ENCODE measurements at places on chromosomes 6 and 20.
A peak's percentile ranks its signal among the peaks of the same experiment; 100 is the strongest.

GRCh38 chr20:23133560-23133998, 47.5 kb upstream of the CD93 start:
- no peak for DNase-seq

DNA sequence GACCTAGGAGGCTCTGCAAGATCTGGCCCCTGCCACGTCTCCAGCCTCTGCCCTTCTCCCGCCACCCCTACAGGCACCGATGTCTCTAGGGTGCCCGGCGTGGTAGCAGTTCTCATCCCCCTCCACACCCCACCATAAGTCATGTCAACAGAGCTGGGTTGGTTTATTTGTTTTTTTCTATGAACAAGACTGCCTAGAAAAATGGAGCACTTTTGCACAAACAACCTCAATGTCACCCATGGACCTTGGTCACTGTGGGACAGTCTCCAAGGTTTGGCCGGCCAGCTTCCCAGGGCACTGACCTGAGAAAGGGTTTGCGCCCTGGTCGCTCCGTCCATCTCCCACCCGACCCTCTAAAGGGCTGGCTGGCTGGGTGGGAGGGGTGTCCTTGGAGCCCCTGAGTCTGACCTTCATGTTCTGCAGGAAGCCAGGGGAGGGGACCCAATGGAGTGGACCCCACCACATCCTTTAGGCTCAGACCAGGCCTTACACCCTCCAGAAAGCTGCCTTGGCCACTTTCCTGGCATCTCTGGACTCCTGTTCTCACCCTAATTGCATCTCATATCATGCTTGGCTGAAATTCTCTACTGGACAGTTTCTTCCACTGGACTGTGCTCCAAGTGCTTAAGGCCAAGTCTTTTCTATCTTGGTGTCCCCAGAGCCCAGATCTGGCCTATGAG, 104.8 kb upstream of the PTPN1 start:
- no peak for DNase-seq

- DNase-seq, result no peak
These were observed 7.7 kb downstream of the RALY start for GRCh38 chr20:34001378-34001777.

GRCh38 chr20:41191562-41192500, 54.5 kb downstream of the PLCG1 start:
- DNase-seq, result no peak

GRCh38 chr20:54794110-54794509, 318.7 kb downstream of the DOK5 start:
- no peak for DNase-seq

GRCh38 chr6:51472745-51473487, 614.5 kb downstream of the PKHD1 start:
- no peak for DNase-seq

DNA sequence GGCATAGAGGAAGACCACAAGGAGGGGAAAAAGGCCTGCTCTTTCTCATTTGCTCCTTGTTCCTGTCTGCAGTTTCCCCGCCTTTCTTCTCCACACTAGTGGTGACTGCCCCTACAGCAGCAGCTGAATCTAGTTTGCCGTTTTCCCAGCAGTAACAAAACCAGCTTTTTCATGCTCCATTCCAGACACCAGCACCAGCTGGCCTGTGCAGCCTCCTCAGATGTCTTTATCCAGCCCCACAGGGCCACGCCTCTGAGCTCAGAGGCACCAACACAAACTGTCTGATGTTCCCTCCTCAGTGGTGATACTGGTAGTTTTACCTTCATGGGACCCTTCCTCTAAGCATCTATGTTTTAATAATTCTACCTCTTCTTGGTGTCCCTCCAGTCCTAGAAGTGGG, 70.4 kb upstream of the SLC24A3 start:
- no peak for DNase-seq

DNA sequence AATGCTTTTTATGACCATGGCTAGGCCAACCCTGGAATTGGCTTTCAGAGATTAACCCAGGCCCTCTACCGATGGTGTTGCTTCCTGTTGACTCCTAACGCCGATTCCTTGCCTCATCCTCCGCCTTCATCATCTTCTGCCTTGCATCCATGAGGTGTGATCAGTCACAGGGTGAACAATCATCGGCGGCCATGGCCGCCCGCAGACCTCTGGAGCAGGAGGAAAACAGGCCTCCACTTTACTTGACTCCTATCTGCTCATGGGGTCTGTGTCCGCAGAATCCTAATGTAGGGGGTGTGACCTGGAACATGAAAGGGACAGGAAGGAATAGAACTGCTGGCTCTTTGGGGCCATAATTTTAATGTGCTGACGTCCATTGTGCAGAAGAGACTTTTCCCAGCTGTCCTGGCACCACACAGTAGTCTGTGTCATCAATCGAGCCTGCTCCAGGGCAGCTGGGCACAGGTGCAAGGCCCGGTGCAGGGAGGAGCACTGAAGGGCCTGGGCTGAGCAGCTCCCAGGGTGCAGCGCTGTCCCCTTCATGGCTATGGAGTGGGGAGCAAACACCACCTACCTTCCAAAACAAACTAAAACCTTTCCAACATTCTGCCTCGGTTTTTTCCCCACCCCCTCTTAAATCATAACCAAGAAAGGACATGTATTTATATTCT, 8.0 kb downstream of the SLC22A3 start:
- DNase-seq, result no peak

- no peak for DNase-seq
These were observed 35.0 kb downstream of the BTBD9 start for GRCh38 chr6:38604700-38605099.

- DNase-seq, result no peak
These were observed 87.5 kb downstream of the RALGAPA2 start for GRCh38 chr20:20624914-20625313.

DNA sequence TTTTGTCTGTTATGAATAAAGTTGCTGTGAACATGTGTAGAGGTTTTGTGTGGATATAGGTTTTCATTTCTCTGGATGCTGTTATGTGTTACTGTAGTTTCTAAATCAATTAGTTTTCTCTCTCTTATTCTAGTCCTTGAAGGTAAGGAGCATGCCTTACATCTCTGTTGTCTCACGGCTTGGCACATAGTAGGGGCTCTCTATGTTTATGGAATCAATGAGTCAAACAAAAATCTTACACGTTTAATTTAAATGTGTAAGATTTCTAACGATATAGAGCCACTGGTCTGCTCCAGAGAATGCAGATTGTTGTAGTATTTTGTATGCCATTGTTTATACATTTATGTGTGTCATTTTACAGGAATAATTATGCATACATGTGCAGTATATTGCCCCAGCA, 15.3 kb upstream of the DHX35 start:
- no peak for DNase-seq

- no peak for DNase-seq
These were observed 228.2 kb downstream of the MYLK4 start for GRCh38 chr6:2522521-2522920.

- no peak for DNase-seq
These were observed 197.3 kb downstream of the PREX1 start for GRCh38 chr20:48630342-48631075.

- no peak for DNase-seq
These were observed 973.1 kb upstream of the DEFB115 start for GRCh38 chr20:30284281-30284905.

DNA sequence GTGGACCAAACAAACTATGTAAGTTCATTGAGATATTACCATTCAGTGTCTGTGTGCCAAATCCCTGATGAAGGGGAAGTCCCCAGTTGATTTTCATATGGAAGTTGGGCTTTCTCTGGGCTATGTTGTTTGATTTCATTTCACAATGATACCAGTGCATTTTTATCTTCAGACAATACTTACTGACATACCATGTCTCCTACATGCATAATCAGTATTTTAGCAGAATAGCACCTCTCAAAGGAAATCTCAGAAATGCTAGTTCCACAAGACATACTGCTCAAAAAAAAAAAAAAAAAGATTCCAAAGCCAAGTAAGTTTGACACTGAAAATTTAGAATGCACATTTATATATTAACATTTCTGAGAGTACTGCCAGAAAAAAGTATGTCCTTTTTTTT, 168.8 kb upstream of the RNF217 start:
- no peak for DNase-seq

DNA sequence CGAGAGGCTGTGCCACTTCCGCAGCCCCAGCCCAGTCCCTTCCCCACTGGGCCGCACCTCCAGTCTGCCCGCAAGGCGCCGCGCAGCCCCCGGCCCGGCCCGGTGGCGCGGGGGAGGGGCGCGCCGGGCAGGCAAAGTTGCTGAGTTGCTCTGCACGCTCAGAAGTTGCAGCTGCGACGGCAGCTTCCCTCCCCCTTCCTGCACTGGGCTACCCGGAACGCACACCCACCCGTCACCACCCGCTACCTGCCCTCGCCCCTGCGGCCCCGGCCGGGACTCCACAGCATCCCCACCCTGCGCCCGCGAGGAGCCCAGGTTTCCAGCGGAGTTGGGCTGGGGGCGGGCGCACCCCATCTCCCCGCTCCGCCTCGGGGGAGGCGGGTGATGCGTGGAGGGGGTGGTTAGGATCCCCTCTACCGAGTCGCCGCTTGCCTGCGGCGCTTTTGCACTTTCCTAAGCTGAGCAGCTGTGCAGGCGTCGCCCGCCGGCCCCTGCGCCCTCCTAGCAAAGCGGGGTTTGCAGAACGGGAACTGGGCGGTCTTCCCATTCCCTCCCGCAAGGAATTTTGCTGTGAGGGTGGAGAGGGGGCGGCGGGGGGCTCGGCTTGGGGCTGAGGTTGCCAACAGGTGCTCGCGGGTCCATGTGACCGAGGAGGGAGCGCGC, 55.9 kb upstream of the RREB1 start:
- peak; percentile 58 for DNase-seq

DNA sequence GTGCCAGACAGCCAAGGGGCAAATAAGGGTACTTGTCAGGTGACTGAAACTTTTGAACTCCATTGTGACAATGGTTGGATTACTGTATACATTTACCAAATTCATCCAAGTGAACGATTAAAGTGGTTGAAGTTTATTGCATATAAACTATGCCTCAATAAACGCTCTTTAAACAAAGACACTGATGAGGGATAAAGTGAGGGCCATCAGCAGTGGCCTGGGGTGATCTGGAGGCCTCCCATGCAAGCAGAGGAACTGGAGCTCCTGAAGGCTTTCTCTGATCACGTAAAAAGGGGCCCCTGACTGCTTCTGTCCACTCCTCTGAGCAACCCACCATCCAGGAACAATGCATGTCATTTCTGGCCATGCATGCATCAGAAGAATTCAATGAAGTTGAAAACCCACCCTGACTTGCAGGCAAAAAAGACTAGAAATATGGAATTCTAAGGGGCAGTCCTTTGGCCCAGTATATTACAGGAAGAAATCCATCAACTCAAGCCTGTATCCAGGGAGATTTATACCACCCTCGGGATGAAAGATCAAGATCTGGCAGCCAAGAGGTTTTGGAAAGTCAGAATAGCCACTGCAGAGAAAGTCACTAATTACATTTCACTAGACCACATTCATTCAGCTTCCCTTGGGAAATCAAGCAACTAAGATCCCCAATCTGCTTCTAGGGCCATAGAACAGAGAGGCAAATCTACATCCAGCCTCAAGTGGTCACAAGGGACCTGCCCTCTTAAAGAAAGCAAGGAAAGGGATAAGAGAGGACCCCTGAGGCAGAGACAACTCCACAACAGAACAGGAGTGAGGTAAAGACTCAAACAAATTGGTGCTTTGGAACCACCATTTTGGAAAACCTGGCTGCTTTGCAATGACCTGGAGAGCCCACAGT, 31.7 kb upstream of the RAB22A start:
- DNase-seq, result no peak

DNA sequence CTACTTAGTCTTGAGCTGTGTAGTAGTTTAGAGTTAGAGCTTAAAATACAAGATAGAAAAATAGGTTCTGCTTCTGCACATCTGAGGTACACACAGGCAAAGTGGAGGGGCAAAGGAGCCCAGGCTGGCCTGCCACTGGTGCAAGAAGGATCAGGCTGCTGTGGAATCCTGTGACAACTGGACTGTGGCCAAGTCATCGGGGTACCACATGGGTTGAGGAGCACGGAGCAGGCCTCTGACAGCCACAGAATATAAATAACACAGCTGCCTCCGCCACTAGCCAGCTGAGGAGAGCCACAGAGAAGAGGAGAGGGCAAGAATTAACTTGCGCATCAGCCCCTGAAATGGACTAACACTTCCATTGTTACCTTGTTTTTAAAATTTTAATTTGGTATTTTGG, 206.0 kb upstream of the MARCKS start:
- no peak for DNase-seq

- no peak for DNase-seq
These were observed 37.1 kb upstream of the TFAP2A start for GRCh38 chr6:10451828-10452509.

- peak; percentile 44 for DNase-seq
These were observed 55.4 kb downstream of the RIPOR3 start for GRCh38 chr20:50635676-50636600.

DNA sequence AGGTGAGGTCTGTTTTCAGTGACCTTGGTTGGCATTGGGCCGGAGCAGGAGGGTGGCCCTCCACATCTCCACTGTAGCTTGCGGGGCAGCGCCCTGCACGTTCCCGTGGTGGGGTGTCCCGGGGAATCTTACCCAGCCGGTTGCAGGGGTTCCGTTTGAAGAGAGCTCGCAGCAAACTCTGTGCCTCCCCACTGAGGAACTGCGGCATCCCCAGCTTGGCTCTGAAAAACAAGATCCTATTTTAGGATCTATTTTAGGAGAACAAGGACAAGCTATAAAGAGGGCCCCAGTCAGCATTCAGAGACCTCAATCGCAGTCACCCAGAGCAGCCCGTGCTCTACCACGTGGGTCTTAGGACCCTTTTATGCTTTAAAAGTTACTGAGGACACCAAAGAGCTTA, 97.8 kb downstream of the RAMACL start:
- DNase-seq, result no peak

DNA sequence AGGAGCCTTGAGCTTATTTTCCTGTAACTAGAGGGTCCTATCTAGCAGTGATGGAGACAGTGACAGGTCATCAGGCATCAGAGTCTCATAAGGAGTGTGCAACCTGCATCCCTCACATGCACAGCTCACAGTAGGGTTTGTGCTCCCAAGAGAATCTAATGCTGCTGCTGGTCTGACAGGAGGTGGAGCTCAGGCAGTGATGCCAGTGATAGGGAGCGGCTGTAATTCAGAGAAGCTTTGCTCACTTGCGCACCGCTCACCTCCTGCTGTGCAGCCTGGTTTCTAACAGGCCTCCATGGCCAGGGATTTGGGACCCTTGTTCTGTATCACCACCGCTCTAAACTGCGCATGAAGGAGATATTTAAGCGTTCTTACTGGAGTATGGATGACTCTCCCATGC, 5.3 kb downstream of the KIF25 start:
- no peak for DNase-seq

GRCh38 chr6:111242452-111242851, 155.1 kb downstream of the SLC16A10 start:
- no peak for DNase-seq

- no peak for DNase-seq
These were observed 183.6 kb downstream of the COL9A1 start for GRCh38 chr6:70119218-70119835.

GRCh38 chr20:45303586-45304463, 2.8 kb upstream of the RBPJL start:
- DNase-seq, result no peak

- no peak for DNase-seq
These were observed 5.1 kb downstream of the QKI start for GRCh38 chr6:163419413-163420288.

- no peak for DNase-seq
These were observed at the start of gene CYP24A1 for GRCh38 chr20:54173653-54174456. CYP24A1 (minus strand) TSS chr20:54173986; CDS start chr20:54173579, 407 bp downstream.

- DNase-seq, result peak; percentile 15
These were observed 4.6 kb upstream of the C2 start for GRCh38 chr6:31922942-31923341.

Measured in activated naive CD4-positive, alpha-beta T cell treated with Interleukin-2 at 50 U/mL for 16 hours (primary cell).